ENCODE measurements at places on chromosomes 13 and 19.
A peak's percentile ranks its signal among the peaks of the same experiment; 100 is the strongest.

DNA sequence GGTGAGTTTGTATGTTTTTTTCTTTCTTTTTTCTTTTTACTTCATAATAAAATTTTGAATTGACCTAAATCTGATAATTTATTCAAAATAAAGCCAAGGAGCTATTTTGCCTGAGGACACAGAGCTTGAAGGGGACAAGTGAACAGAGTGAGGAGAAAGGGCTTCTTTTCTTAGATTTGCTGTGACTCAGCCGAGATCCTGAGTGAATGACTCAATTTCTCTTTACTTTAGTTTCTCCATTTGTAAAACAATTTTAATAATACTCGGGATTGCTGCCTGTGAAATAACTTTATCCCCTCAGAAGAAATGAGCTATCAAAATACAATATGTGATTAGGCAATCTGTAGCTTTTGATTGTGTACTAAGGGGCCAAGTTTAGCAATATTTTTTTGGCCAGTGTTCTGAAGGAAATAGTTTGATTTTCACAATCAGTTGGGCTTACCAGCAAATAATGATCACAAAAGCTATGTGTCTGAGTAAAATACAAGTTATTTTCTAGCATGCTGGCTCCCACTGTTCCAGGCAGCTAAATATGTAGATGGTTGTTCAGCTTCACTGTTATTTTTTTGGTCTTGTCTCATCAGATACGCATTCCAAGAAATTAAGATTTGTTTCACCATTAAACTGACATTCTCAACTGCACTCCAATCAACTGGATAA lies 437.5 kb downstream of the FGF9 start:
- DNase-seq: no peak

GRCh38 chr13:28856287-28856686 lies 36.1 kb downstream of the MTUS2 start:
- no peak for DNase-seq

DNA sequence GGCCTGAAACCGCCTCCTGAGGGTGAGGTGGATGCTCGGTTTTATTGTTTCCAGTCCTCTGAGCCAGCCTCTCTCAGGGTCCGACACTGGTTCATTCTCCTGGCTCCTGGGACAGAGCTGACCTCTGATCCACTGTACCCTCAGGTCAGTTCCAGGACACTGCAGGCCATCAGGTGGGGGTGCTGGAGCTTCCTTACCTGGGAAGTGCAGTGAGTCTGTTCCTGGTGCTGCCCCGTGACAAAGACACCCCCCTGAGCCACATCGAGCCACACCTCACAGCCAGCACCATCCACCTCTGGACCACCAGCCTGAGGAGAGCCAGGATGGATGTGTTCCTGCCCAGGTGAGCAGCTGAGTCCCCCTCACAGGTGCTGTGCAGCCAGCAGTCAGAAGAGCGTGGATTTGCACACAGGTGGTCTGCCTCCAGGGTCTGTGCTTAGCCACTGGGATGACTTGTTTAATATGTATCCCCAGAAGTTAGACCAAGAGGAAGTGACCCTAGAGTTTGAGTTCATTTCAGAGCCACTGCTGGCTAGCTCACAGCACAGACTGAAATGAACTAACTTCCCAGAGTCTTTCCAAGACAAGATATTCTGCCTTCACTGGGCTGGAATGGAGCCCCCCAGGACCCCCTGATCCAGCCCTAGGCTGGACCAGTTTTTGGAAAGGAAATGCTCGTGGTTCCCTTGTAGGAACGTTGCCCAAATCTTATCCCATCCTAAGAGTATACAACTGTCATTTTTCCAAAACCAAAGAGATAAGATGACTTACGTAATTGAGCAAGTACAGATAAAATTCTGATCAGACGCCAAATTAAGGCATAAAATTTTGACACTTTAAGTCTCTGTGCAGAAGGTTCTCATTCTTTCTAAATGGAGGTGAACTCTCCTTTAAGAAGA lies 8.8 kb downstream of the SERPINE3 start:
- no peak for DNase-seq

DNA sequence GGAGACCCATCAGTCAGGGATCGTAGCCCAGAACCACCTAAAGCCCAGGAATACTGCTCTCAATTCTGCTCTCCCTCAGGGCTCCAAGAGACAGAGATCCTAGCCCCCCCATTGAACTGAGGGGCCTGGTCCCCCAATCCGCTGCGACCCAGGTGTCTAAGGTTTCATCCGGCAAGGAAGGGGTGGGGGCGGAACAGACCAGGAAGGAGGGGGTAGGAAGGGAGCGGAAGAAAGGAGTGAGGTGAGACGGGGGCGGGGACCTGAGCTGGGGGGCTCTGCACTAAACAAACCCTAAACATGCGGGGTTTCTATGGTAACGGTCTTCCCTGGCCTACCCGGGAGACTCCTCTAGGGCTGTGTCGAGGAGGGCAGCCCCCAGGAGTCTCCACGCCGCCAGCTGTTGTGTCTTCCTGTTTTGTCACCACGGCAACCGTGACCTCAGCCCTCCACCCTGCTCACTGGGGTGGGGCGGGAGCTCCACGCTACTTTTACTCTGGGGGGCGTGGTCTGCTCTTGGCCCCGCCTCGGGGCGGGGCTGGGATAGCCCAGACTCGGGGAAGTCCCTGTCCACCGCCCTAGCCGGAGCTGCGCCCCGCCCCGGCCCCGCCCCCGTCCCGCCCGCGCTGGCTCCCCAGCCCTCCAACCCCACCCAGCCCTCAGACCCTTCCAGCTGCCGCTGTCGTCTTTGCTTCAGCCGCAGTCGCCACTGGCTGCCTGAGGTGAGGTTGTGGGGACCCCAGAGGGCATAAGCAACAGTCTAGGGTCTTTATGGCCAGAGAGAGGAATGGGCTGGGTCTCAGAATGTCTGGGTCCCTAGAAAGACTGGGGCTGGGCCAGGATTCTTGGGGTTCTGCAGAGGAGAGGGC lies at the start of gene MYADM:
Gene MYADM, plus strand, starts transcription at position 659 of the 866 bp plus-strand sequence. CDS start 5,647 bp downstream, outside the sequence.
- DNase-seq: peak; percentile 59

- DNase-seq: no peak
Measured at GRCh38 chr13:32025730-32026129, 5.8 kb upstream of the FRY start.
